ENCODE measurements at places on chromosomes 5 and 9.
A peak's percentile ranks its signal among the peaks of the same experiment; 100 is the strongest.

- no peak for DNase-seq
Measured at GRCh38 chr9:76255781-76256455, 138.3 kb downstream of the RFK start.

DNA sequence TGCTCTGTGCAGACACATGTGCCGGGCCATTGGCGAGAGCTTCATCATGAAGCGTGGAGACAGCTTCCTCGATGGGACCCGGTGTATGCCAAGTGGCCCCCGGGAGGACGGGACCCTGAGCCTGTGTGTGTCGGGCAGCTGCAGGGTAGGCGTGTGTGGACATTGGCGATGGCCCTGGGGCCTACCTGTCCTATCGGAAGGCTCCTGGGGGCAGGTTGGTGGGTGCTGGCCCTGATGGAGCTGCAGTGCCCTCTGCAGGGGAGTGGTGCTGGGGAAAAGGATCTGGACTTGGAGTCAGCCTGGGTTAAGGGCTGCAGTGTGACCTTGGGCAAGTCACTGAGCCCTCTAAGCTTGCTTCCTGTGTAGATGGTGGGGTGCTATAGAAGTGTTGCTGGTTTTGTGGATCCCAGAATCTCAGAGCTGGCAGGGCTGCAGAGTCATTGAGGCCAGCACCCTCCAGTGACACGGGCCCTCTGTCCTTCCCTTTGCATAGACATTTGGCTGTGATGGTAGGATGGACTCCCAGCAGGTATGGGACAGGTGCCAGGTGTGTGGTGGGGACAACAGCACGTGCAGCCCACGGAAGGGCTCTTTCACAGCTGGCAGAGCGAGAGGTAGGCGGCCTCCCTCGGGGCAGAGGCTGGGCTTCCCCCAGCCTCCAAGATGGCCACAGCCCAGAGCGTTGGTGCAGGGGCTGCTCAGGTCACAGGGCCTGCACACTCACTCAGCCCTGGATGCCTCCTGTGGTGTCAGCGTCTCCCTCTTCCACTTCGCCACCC, 15.8 kb downstream of the ADAMTS13 start:
- DNase-seq, result no peak

GRCh38 chr5:129099184-129099569, 4.6 kb downstream of the ISOC1 start:
- DNase-seq, result no peak

GRCh38 chr5:15650266-15650665, 150.3 kb downstream of the FBXL7 start:
- no peak for DNase-seq

DNA sequence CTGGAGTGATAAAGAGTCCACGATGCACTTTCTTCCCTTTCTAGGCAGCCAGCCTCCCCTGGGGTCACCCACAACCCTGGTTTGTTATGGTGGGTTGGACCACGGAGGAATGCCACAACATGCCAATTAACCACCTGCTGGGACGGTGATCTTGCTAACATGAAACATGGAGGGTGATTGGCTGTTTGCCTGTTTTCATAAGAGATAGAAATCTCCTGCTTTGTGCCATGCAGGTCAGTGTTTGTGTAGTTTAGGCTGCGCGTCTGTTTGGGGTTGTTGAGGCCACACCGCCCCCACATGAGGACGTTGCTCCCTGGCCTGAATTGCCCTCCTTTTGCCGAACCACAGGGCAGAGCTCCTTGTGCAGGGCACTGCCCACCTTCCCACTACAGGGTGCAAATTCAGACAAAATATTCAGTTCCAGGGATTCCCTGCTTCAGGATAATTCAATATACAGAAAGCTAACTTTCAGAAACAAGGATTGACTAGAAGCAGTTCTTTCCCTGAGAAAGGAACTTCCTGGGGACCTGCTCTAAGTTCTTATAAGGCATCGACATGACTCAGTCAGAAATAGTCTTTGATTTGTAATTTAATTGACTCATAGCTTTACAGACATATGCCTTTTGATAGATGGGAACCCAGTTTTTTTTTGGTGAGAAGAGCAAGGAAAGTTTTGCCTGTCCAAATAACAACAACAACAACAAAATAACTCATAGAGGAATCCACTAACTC, 427.6 kb downstream of the GADD45G start:
- no peak for DNase-seq

DNA sequence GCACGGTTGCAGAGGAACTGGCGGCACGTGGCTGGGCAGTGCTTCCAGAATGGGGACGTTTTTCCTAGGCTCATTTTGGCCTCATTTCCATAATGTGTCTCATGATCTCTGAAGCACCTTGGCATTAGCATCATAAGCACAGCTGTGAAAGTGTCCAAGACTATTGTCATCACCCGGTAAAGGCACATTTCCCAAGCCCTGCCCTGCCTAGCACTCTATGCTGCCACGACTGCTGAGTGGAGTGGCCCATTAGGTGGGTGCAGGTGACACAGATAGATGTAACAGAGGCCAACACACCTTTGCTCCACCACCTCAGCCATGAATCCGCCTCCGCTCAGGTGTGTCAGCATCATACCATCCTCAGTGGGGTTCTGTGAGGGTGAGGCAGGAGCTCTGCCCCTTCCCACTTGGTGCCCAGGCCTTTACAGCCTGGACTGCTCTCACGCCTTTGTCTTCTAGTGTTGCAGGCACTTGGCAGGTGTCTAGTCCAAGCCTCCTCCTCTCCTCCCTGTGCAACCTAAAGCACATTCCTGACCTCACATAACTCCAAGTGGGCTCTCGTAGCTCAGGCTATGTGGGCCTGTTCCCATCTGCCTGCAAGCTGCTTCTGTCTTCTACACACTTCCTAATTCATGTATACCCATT, 213.0 kb downstream of the FSTL4 start:
- DNase-seq, result no peak

DNA sequence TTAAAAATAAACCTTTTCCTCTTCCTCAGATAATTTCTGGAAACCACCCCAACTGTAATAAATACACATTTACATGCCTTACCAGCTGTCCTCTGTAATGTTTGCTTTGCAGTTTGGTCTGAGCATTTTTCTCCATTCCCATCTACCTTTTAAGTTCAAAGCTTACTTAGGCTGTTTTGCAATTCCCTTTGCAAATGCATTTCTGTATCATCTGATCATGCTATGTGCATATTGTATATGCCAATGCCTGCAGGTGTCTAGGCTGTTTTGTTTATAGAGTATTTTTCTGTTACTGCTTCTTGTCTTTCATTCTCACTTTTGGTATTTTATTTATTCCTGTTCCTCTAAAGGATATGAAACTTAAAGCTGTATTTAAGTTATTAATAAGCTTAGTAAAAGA, 86.3 kb downstream of the SLC44A1 start:
- no peak for DNase-seq

GRCh38 chr9:89621031-89621430, 16.2 kb downstream of the GADD45G start:
- peak; percentile 76 for DNase-seq

- no peak for DNase-seq
Measured at GRCh38 chr9:87504938-87505337, 7.3 kb downstream of the DAPK1 start.

DNA sequence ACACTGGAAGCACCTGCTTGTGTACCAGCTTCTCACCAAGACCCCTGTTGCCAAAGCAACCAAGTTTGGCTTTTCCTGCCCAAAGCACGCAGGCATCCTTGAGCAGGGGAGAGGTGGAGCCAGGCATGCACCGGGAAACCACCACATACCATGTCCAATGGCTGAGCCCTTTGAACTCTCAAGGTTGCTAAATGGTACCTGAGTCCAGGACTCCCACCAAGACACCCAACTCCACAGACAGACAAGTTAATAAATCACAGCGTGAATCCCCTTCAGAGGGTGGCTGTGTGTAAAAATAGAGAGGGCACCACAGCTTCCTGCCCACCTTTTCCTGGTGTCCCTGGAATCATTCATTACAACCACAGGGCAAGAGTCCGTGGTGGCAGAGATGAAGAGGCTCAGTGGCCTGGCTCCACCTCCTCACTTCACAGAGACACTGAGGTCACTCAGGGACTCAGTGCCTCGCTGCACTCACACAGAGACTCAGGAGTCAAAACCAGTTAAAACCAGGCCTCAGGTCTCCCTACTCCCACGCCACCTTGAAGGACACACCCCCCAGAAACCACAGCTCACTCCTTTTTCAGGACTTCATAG, 143.7 kb downstream of the C5orf15 start:
- DNase-seq, result no peak

GRCh38 chr9:18379073-18379811, 94.7 kb upstream of the ADAMTSL1 start:
- DNase-seq, result no peak

DNA sequence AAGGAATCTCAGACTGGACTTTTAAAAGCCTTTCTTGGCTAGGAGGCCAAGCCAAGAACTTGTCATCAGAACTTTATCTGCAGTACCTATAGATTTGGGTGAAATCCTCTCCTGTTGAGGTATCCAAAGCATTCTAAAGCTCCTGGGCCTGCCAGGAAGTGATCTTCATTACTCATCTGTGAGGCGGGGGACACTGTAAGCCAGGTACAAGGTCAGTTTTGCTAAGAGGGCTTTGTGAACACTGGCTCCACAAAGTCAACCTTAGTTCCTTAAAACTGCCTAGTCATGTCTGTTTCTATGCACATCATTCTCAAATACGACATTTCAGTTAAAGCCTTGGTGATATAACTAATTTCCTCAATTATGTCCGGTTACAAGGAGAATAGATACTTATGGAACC, 236.7 kb downstream of the PIK3R1 start:
- no peak for DNase-seq

- DNase-seq, result no peak
Measured at GRCh38 chr9:120152295-120152694, 427.7 kb downstream of the CDK5RAP2 start.

DNA sequence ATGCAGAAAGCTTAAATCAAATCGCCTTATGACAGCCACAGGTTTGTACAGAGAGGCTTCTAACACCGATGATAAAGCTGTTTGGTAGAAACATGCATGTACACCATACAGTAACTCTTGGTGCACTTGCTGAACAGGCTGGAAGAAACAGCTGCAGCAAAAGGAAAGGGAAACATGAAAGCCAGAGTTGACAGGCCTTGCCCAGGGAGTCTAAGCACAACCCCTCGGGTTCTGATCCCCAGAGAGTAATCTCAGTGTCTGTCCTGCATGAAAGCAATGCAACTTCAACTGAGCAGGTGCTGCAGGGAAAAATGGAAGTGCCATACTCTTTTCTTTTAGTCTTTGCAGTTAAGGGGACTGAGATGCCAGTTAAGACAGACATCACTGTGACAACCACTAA, 419.9 kb downstream of the BNC2 start:
- no peak for DNase-seq

GRCh38 chr9:69743930-69744329, 15.9 kb downstream of the PTAR1 start:
- DNase-seq, result no peak

GRCh38 chr5:80348171-80348570, 28.4 kb downstream of the SPZ1 start:
- no peak for DNase-seq

DNA sequence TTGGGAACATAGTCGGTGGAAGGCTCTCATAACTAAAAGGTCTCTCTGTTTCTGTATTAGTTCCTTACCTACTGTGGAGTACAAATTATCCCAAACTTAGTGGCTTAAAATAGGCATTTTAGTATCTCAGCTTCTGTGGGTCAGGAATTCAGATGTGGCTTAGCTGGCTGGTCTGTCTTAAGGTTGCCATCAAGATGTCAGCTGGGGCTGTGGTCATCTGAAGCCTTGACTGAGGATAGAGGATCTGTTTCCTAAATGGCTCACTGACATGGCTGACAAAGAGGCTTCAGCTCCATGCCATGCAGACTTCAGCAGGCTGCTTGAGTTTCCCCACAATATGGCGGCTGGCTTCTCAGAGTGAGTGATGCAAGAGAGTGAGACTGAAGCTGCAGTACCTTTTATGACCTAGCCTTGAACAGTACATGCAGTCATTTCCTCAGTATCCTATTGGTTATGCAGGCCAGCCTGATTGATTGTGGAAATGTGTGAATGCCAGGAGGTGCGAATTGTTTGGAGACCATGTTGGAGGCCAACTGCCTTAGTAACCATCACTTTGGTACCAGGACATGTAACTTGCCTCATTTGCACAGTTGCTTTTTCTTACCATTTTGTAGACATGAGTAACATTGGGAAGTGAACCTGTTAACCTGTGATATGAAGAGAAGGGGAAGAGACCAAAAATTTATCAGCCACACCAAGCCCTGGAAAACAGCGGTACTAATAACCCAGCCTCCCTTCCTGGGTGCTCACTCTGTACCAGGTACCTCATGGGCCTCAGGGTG, 152.8 kb upstream of the IER5L start:
- DNase-seq, result no peak

DNA sequence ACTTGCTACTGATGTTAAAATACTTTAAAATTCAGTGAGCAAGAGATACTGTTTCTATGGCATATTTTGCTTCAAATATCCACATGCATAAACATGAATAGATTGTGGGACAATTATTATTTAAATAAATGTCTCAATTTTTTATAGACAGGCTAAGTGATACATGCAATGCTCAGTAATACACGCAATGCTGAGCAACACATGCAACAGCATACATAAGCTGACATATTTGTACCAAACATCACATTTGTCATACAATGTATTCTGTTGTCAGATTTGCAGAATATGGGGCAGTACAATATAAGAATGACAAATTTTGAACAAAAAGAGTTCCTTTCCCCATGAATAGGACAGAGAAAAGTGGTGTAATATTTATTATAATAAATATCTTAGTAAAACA, 155.5 kb downstream of the PDE4D start:
- no peak for DNase-seq

DNA sequence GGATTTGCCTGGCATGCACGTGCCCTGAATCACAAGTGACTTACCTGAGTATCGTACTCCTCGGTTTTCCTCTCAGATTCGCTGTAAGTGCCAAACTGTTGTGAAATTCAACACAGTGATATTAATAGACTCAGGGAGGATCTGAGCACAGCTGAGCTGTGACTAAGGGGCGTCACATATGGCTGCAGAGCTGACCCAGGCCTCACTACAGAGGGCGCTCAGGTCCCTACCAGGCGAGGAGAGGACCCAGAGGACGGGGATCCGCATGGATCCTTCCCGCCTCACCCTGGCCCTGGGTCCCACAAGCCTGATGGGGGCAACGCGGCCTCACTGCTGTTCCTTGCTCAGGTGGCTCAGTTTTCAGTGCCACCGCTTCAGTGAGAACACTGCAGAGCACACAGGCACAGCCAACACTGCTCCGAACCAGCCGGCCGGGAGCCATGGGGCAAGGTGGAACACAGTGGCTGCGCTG, 20.1 kb downstream of the CLPTM1L start:
- no peak for DNase-seq

DNA sequence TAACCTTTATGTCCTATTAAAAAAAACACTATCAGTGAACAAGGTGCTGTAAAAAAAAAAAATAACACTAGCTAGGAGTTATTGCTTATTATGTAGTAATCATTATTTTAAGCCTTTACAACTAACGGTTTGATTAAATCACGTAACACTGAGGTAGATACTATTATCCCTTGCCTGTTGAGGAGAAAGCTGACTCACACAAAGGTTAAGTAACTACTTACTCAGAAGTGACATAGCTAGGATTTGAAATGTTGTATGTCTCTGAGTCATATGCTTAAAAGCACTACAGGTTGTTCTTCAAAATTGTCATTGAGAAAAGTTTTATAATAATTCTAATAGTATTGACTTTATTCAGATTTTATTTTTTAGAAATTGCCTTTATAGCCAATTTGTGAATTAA, 8.8 kb downstream of the TENT2 start:
- no peak for DNase-seq

Measured in NCI-H510A treated with DMSO at 0.1 percent for 48 hours (cell line).